ENCODE measurements at places on chromosomes 3 and 15. TPM values are rescaled to one million over a fixed set of nuclear protein-coding genes. Genes with fewer than 3 reads are reported as not detected.

- no peaks in the 10 kb centered on the region for H3K27me3 ChIP-seq
- H3K27ac ChIP-seq, result no peak overlapping the region
- H3K36me3 ChIP-seq, result no peaks in the 10 kb centered on the region
- H3K4me3 ChIP-seq, result no peak overlapping the region
- no peak for DNase-seq
Observed at GRCh38 chr3:174955513-174956016, 96.4 kb downstream of the NAALADL2 start.

DNA sequence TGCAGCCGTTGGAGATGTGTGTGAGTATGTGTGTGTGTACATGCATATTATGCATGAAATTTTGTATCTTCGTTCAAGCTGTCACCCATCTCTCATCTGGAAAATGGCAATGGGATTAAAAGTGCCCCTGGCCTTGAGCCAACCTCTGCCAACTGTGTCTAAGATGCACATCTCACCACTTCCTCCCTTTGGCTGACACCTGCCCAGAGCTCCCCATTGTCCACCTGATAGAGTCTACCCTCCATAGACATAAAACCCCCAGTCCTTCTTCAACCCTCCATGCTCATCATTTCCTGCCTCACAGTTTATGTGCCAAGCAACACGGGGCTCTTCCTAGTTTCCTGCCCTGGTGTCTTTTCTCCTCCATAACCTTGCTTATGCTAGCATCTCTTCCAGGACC is 187.5 kb upstream of the HES1 start:
- no peak overlapping the region for H3K27ac ChIP-seq
- DNase-seq, result no peak
- no peaks in the 10 kb centered on the region for H3K36me3 ChIP-seq
- H3K27me3 ChIP-seq, result peaks cover 8% of the 10 kb centered on the region

DNA sequence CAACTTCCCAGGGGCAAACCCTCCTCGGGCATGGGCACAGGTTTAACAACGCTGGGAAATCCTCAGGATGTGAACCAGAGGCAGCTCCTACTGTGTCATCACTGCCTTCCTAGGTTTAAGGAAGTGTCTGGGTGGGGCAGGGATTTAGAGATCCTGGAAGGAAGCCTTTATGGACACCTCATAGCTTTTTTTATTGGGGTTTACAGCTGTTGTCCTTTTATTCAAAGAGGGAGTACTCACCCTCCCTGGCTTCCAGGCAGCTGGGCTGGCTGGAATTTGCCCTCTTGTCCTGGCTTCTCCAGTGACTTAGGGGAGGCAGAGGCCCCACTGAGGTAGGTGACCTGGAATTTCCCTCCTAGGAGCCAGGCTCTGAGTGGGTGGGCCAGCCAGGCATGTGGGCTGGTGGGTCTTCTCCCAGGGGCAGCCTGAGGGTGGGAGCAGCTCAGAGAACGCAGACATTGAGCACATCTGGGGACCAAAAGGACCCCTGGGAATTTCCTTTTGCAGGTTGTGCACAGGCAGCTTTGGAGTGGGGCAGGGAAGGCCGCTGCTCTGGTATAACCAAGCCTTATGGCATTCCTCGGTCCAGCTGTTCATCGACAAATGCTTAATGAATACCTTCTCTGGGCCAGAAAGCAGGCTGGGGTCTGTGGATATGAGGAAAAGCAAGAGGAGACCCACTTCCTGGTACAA is 13.5 kb upstream of the FAM3D start:
- H3K36me3 ChIP-seq, result no peaks in the 10 kb centered on the region
- H3K27me3 ChIP-seq, result peaks cover 10% of the 10 kb centered on the region
- DNase-seq, result no peak
- no peak overlapping the region for H3K27ac ChIP-seq

DNA sequence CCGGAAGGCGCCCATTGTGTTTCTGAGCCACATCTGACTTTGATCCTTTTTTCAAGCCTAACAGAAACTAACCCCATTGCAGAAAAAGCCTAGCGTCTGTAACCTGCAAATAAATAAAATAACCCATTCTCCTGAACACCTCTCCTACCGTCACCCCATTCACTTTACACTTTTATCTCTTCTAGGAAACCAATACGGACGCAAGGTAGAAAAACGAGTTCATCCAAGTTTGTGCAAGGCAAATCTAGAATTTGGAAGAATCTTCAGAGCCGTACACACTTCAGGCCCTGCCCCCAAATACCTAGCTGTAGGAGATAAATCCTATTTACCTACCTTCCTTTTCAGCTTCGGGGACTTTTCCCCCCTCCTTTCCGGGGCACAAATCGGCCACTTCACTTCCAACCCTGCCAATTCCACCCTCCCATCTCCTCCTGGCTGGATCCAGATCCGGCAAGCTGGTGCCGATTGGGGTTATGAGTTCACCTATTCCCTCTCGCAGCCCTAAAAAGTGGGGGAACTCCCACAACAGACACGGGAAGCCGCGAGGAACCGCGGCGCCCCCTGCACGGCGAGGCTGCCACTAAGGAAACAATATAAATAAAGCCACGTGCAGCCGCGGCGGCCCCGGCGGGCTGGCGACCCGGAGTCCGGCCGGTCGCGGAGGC is 987 bp downstream of the PRTG start:
- H3K36me3 ChIP-seq, result no peaks in the 10 kb centered on the region
- DNase-seq, result no peak
- peaks cover 63% of the 10 kb centered on the region for H3K27me3 ChIP-seq
- peaks cover 25% of the 10 kb centered on the region for H3K4me1 ChIP-seq
- H3K27ac ChIP-seq, result no peak overlapping the region

GRCh38 chr15:53354874-53355273 is 404.6 kb downstream of the WDR72 start:
- H3K4me1 ChIP-seq, result no peaks in the 10 kb centered on the region
- no peaks in the 10 kb centered on the region for H3K27me3 ChIP-seq
- DNase-seq, result no peak
- H3K4me3 ChIP-seq, result no peak overlapping the region

DNA sequence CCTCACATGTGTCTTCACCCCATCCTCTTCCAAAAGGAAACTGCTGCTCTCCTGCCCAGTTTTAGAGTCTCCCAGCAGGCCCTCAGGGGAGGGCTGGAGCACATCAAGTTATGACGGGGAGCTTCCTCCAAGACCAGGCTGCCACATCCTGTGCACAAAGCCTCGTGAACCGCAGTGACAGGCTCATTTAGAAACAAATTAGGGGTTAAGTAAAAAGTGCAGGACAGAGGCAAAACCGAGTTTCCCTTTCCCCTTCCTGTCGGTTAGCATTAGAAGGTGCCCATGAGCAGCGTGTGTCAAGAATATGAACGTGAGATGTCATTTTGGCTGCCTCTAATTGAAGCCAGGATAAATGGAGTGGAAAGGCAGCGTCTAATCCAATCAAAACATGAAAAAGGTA is 199.7 kb downstream of the ARRDC4 start:
- no peaks in the 10 kb centered on the region for H3K36me3 ChIP-seq
- no peak overlapping the region for H3K27ac ChIP-seq
- H3K27me3 ChIP-seq, result no peaks in the 10 kb centered on the region

- H3K36me3 ChIP-seq, result no peaks in the 10 kb centered on the region
- H3K4me1 ChIP-seq, result no peaks in the 10 kb centered on the region
- H3K4me3 ChIP-seq, result no peak overlapping the region
- DNase-seq, result no peak
- H3K27ac ChIP-seq, result no peak overlapping the region
Observed at GRCh38 chr3:79906106-79906505, 138.3 kb upstream of the ROBO1 start.

GRCh38 chr15:71259866-71260265 is 144.6 kb downstream of the THSD4 start:
- no peaks in the 10 kb centered on the region for H3K36me3 ChIP-seq
- H3K4me1 ChIP-seq, result no peaks in the 10 kb centered on the region
- H3K27me3 ChIP-seq, result no peaks in the 10 kb centered on the region

GRCh38 chr3:193782276-193782647 is 189.3 kb downstream of the OPA1 start:
- peaks cover 21% of the 10 kb centered on the region for H3K4me1 ChIP-seq
- no peak overlapping the region for H3K4me3 ChIP-seq
- H3K27me3 ChIP-seq, result no peaks in the 10 kb centered on the region
- no peaks in the 10 kb centered on the region for H3K36me3 ChIP-seq
- H3K27ac ChIP-seq, result no peak overlapping the region

DNA sequence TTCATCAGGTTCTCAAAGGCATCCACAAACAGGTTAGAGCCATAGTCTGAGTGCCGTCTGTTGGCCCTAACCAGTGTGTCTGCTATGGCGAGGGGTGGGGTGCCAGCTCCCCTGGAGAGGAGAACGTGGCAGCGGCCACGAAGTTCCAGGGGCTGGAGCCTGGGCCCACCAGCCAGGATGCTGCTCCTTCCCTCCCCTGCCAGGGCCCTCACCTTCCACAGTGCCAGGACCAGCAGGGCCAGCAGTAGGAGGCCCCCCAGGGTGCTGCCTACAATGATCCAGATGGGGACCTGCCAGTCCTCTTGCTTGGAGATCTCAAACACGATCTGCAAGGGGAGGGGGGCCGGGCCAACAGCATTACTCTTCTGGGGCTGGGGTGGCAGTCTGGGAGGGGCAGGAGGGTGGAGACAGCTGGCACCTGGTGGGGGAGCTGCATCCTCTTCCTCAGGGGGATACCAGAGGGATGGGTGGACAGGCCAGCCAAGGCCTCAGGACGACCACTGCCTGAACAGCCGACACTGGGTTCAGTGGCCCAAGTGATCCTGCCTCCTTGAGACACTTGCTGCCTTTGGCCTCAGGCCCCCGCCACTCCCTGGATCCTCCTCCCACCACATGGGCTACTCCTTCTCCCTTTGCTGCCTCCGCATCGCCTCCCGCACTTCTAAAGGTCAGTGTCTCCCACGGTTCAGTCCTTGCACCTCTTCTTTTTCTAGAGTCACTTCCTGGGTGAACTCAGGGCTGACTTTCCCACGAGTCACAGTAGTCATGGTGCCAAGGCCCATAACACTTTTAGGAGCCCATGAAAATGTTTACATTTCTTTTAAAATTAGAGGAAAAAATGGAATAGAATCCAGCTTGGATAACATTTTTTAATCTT is 26.3 kb downstream of the FEM1B start:
- no peaks in the 10 kb centered on the region for H3K36me3 ChIP-seq
- peak; percentile 59 for DNase-seq
- no peak overlapping the region for H3K27ac ChIP-seq

- no peak overlapping the region for H3K27ac ChIP-seq
- no peak for DNase-seq
- H3K36me3 ChIP-seq, result no peaks in the 10 kb centered on the region
- no peaks in the 10 kb centered on the region for H3K4me1 ChIP-seq
Observed at GRCh38 chr15:28022961-28023360, 76.2 kb downstream of the OCA2 start.

DNA sequence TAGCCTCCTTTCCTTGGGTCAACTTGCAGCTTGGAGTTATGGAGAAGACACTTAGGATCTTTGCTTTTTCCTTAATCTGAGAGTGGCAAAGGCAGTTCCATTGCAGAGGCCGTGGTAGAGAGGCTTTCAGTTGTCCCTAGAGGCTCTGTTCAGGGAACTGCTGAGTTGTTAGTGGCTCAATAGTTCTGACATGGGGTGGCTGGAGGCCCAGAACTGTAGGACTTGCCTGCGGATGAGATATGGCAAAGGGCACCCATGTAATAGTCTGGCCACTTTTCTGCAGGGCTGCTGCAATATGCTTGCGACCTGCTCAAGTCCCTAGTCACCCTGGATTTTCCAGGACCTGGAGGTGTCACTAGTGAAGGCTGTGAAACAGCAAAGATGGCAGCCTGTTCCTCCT is 99.9 kb downstream of the CLDN1 start:
- H3K4me1 ChIP-seq, result no peaks in the 10 kb centered on the region
- no peaks in the 10 kb centered on the region for H3K36me3 ChIP-seq
- DNase-seq, result no peak
- H3K4me3 ChIP-seq, result no peak overlapping the region

GRCh38 chr3:2706144-2706835 is 403.9 kb downstream of the IL5RA start:
- no peaks in the 10 kb centered on the region for H3K36me3 ChIP-seq

DNA sequence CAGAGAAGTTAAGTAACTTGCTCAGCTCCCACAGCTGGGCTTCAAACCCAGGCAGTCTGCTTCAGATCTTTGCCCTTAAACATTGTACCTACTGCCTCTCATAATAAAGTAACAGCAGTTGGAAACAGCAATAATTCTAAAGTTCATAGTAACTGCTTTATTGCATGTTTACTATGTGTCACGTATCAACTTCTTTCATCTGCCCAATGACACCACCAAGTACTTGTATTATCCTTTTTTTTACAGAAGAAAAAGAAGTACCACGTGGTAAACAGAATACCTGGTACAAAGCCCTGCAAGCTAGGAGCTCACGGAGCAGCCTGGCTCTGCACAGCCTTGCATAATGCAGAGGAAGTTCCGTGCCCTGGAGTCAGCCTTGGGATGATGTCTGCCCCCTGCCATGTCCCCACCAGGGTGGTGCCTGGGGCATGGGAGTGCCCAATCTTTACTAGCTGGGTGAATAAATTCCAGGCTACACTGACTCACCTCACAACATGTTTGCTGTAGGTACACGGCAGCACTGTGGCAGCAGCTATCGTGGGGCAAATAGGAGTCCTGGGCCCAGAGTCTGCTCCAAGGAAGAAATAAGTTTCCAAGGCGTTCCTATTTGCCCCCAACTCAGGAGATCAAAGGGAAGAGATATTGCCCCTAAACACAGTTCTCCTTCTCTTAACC is 77.2 kb downstream of the LDHAL6B start:
- peaks cover 22% of the 10 kb centered on the region for H3K4me1 ChIP-seq
- H3K27me3 ChIP-seq, result no peaks in the 10 kb centered on the region
- H3K4me3 ChIP-seq, result no peak overlapping the region
- H3K27ac ChIP-seq, result no peak overlapping the region

GRCh38 chr3:195139876-195140240 is 131.1 kb downstream of the XXYLT1 start:
- H3K27me3 ChIP-seq, result no peaks in the 10 kb centered on the region
- no peak for DNase-seq
- no peak overlapping the region for H3K27ac ChIP-seq
- no peak overlapping the region for H3K4me3 ChIP-seq
- H3K4me1 ChIP-seq, result no peaks in the 10 kb centered on the region
- H3K36me3 ChIP-seq, result no peaks in the 10 kb centered on the region

DNA sequence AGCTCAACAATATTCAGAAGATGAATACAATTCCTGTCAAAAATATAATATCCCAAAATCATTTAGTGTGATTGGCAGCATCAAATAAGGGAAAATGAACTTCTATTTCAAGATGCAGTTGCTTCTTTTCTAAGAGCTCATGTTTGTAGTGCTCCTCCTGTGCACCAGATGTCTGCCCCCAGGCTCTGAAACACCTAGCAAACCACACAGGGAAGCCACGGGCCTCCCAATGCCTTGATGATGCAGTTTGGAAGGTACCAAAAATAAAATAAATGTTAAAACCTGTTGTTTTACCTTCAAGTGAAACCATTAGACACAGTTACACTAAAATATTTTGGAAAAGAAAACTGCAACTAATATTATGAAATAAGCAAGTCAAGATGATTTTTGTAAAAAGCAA is 22.2 kb downstream of the CFAP20DC start:
- no peaks in the 10 kb centered on the region for H3K4me1 ChIP-seq
- no peak for DNase-seq
- no peak overlapping the region for H3K4me3 ChIP-seq

GRCh38 chr15:85071061-85071460 is 89.4 kb downstream of the PDE8A start:
- H3K4me1 ChIP-seq, result no peaks in the 10 kb centered on the region
- H3K4me3 ChIP-seq, result no peak overlapping the region
- H3K27me3 ChIP-seq, result no peaks in the 10 kb centered on the region
- no peak overlapping the region for H3K27ac ChIP-seq

The PPP1R14D gene
- not detected for total RNA-seq

The PRR20G gene
- total RNA-seq, result not detected

The SPATA12 gene
- 0.34 TPM for total RNA-seq

The DPPA2 gene
- total RNA-seq, result not detected

The CHRD gene
- total RNA-seq, result 10.8 TPM

The ALPK3 gene
- 0.69 TPM for total RNA-seq

The RTP3 gene
- not detected for total RNA-seq

The MYEF2 gene
- total RNA-seq, result 36.1 TPM

The FBXL22 gene
- 1.3 TPM for total RNA-seq

The RTP4 gene
- 14.5 TPM for total RNA-seq

The EDEM1 gene
- 69.0 TPM for total RNA-seq

The MAPKBP1 gene
- 44.5 TPM for total RNA-seq

The RBMS3 gene
- 51.1 TPM for total RNA-seq

The IQCF5 gene
- not detected for total RNA-seq

The GPR156 gene
- total RNA-seq, result 0.13 TPM
